ENCODE measurements at places on chromosomes 4 and X.

- peak; percentile 53 for DNase-seq
Measured at GRCh38 chr4:67393699-67394281, 151.5 kb downstream of the CENPC start.

GRCh38 chr4:8594097-8595038 is 1.8 kb downstream of the CPZ start:
- no peak for DNase-seq

- peak; percentile 31 for DNase-seq
Measured at GRCh38 chr4:110196206-110196870, 2.1 kb downstream of the ELOVL6 start.

- DNase-seq = peak; percentile 59
Measured at GRCh38 chr4:8198906-8199593, at the start of gene SH3TC1. Gene SH3TC1 (plus strand): TSS chr4:8199290. CDS start chr4:8205195, 5,905 bp downstream.

GRCh38 chr4:158192439-158193158 is 17.7 kb upstream of the TMEM144 start:
- no peak for DNase-seq

DNA sequence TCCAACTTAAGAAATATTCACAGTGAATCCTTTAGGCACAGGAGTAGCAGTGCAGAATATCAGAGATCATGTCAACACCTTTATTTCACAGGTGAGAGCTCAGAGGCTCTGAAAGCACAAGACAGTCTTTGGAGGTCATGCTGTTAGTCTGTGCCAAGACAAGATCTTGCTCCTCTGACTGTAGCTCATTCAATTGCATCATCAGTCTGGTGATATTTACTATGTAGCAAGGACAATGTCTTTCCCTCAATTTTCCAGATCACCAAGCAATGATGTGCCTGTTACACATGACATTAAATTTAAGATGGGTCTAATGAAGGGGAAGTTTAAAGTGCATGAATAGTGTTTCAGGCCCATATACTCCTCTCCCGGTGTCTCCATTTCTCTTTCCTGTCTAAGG is 277.5 kb downstream of the IL15 start:
- no peak for DNase-seq

GRCh38 chr4:37847311-37847884 is 20.9 kb downstream of the PGM2 start:
- DNase-seq = no peak

- DNase-seq = no peak
Measured at GRCh38 chr4:78754872-78755271, 21.3 kb upstream of the BMP2K start.

DNA sequence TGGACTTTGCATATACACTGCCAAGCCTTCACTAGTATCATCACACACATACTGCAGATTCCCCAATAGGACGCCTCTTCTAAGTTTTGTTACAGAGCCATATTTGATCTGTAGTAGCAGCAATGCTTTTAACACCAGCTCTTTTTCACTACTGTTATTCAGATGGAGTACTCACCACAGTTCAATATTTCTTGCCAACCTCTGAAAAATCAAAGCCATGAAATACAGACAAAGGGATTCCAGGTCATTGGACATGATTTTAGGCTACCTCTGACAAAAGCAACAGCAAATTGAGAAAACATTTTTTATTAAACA is 390.7 kb upstream of the ADGRL3 start:
- no peak for DNase-seq

DNA sequence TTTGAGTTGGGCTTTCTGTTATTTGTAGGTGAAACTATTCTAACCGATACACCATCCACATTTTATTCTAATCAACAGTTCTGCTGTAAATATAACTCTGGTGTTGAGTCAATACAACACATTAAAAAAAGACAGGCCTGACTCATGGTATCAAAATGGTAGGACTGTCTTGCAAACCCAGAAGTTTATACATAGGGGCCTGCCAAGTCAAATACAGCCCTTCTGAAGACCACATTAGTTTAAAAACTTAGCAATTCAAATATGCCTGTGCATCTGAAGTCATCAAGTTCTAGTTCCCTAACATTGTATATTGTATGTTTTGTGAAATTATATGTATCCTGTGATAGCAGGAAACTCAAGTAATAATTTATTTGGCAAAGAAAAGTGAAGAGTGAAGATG is 24.4 kb upstream of the PDE5A start:
- DNase-seq = no peak

- no peak for DNase-seq
Measured at GRCh38 chr4:165971933-165972332, 98.9 kb downstream of the TLL1 start.

DNA sequence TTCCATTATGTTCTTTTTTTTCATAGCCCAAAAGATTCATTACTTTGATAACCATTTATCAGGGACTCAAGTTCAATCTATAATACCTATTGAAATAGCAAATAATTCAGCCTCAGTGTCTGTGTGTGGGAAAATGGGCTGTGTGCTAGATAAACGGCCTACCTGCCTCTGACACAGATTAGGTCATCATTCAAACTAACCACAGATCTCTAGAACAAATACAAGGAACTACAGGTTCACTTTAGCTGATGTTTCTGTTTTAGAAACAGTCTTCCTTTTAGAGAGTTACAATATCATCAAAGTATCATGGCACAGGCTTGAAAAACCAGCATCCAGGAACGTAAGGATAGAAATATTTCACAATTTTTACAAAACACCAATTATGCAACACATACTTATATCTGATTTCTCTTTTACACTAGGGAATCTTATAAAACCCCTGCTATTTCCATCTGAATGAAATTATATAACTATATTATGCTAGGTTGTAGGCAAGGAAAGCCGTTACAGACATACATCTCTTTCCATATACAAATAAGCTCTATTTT is 56.6 kb upstream of the MAB21L2 start:
- DNase-seq = no peak

GRCh38 chr4:169566021-169566818 is 46.2 kb downstream of the NEK1 start:
- peak; percentile 47 for DNase-seq

DNA sequence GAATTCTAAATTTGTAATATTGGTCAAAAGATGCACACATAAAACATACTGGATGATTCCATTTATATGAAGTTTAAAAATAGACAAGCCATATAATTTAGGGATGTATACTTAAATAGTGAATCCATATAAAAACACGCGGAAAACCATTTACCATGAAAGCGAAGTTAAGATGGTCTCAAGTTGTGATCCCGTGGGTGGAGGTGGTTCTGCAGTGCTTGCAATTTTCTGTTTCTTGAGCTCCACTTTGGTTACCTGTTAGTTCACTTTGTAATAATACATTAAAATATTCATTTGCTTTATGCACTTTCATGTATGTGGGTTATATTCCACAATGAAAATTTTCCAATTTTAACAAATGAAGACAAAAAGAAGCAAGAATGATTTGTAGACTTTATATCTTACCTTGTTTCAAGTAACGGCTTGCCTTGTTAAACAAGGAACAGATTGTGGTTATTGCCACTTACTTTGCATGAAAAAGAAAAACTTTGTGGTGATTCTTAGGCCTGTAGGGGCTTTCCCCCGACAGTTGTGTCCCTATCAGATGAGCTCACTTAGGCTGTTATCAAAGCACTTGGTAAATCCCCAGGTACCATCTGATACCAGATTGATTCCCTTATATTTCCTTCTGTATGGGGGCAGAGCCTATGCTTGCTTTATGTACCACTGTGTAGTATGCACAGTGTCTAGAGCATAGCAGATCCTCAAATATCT is 12.2 kb downstream of the UCP1 start:
- peak; percentile 29 for DNase-seq

DNA sequence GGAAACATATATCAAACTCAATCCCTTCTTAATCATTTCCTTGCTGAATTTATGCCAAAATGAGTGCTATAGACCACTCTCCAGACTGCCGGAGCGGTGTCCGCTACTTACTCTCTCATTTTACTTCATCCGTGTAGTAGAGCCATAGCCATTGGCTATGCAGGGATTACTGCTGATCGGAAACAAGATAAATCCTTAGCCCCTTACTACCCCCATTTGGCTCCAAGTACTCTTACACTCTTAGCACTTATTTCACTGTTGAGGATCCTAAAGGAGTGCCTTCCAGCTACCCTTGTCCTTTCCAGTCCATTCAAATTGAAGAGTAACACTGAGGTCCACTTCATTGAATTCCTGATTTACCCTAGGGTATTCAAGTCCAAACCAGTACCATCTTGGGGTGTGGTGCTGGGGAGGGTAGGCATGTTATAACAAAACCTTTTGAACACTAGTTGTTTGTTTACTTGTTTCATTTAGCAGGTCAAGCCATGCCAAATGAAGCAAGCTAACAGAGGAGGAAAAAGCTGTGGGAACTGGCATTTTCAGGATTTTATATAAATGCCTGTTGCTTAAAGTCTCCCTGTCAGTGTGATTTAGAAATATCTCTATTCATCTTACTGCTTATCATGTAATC is 715.1 kb downstream of the FSTL5 start:
- no peak for DNase-seq

- DNase-seq = no peak
Measured at GRCh38 chrX:149807747-149808458, 26.2 kb downstream of the MAGEA9 start.

DNA sequence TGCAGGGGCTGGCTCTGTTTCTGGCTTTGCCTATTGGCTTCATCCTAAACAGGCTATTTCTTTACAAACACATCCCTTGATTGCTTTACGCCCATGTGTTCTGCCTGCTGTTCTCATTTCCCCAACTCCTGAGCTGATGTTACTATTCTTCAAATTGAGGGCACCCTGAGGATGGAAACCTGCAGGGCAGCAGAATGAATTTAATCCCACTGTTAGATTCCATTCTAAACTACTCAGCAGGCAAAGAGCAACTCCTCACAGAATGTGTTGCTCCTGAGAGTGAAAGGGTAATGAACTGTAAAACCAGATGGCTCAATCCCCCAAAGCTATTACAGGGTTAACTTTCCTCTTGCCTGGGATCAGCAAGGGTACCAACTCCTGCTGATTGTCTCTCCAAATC is 75.7 kb downstream of the ANKRD50 start:
- DNase-seq = no peak

DNA sequence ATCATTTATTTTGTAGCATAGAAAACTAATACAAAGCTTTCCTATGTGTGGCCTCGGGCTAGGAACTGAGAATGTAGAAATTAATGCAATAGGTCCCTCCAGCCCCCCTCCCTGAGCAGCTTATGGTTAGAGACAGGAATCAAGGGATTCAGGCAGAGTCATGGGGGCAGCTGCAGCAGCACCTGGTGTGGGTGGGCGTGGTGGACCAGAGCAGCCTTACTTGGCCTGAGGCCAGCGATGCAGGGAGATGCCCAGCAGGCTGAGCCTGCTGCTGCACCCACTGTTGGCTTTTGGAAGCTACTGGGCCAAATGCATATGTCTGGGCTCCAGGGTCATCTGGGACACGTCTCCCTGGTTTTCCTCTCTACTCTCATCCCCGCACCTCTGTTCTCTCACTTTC is 74.0 kb downstream of the STK32B start:
- no peak for DNase-seq

GRCh38 chr4:6019316-6020263 is 1.4 kb upstream of the C4orf50 start:
- DNase-seq = peak; percentile 45

GRCh38 chr4:24588216-24588954 is 4.0 kb upstream of the DHX15 start:
- DNase-seq = no peak
